ENCODE measurements at places on chromosomes 12 and 14. TPM values are rescaled to one million over a fixed set of nuclear protein-coding genes. Genes with fewer than 3 reads are reported as not detected.

The NRXN3 gene
- 0.11 TPM for total RNA-seq

The ERP27 gene
- not detected for total RNA-seq

The TMCC3 gene
- total RNA-seq = 0.11 TPM

The CRIP1 gene
- 1.8 TPM for total RNA-seq

The HOXC11 gene
- not detected for total RNA-seq

The PRH2 gene
- total RNA-seq = not detected

The NFATC4 gene
- 96.9 TPM for total RNA-seq

The NTF3 gene
- 4.8 TPM for total RNA-seq

The ARG2 gene
- total RNA-seq = 6.3 TPM

The SYNDIG1L gene
- total RNA-seq = not detected

The OR4K13 gene
- not detected for total RNA-seq

The PRKD1 gene
- 21.0 TPM for total RNA-seq

The CAPS2 gene
- 4.4 TPM for total RNA-seq

The MFAP5 gene
- total RNA-seq = 390 TPM

The TPPP2 gene
- total RNA-seq = not detected

The ENDOU gene
- total RNA-seq = not detected

The CACNA2D4 gene
- not detected for total RNA-seq

The OR6C2 gene
- total RNA-seq = not detected

The MLXIP gene
- 6.4 TPM for total RNA-seq

The MANSC4 gene
- not detected for total RNA-seq

The IAPP gene
- total RNA-seq = not detected

The MYF6 gene
- total RNA-seq = not detected

The ARHGAP9 gene
- not detected for total RNA-seq

The SDSL gene
- total RNA-seq = 5.1 TPM

The INHBC gene
- not detected for total RNA-seq

The CCDC184 gene
- total RNA-seq = 1.0 TPM

The SUDS3 gene
- 42.7 TPM for total RNA-seq

The CPM gene
- total RNA-seq = 8.5 TPM

The PIWIL1 gene
- total RNA-seq = not detected

The VCPKMT gene
- 8.2 TPM for total RNA-seq

The KRT83 gene
- not detected for total RNA-seq

The TSPAN19 gene
- total RNA-seq = not detected

The TTC6 gene
- not detected for total RNA-seq

The OR4E2 gene
- not detected for total RNA-seq

The FAM90A1 gene
- not detected for total RNA-seq

The FAM234B gene
- total RNA-seq = 6.4 TPM

The ASB2 gene
- total RNA-seq = not detected

The CABP1 gene
- not detected for total RNA-seq

The TXNRD1 gene
- 477 TPM for total RNA-seq

The ABCD4 gene
- total RNA-seq = 24.1 TPM
